ENCODE measurements at places on chromosomes 1 and 21. TPM values are rescaled to one million over a fixed set of nuclear protein-coding genes. Genes with fewer than 3 reads are reported as not detected.

GRCh38 chr1:116545359-116545705, 25.5 kb downstream of the CD58 start:
- no peak for DNase-seq

Gene TPTE
- not detected for total RNA-seq

DNA sequence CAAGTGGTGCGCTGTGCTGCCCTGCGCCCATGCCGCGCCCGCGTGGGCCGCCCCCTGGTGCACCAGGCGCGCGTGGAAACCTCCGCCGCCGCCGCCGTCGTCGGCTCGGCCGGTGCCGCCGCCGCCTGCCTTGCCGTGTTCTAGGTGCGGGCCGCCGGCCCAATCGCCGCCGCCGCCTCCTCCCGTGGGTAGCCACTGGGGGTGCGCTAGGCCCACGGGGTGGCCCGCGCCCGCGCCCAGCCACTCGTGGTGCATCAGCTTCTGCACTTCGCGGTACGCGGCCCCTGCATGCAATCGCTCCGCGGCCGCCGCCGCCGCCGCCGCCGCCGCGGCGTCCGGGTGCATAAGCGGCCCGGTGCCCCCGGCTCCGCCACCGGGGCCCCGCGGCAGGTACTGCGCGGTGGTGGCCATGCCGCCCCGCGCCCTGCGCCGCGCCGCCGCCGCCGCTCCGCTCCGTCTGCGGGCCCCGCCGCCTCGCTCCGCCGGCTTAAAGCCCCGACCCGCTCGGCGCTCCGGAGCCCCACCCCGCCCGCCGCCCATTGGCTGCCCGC, at the start of gene POU3F1:
POU3F1 (minus strand) TSS at position 461 of the 551 bp plus-strand sequence; CDS start at position 411, 50 bp downstream.
- no peak for DNase-seq

DNA sequence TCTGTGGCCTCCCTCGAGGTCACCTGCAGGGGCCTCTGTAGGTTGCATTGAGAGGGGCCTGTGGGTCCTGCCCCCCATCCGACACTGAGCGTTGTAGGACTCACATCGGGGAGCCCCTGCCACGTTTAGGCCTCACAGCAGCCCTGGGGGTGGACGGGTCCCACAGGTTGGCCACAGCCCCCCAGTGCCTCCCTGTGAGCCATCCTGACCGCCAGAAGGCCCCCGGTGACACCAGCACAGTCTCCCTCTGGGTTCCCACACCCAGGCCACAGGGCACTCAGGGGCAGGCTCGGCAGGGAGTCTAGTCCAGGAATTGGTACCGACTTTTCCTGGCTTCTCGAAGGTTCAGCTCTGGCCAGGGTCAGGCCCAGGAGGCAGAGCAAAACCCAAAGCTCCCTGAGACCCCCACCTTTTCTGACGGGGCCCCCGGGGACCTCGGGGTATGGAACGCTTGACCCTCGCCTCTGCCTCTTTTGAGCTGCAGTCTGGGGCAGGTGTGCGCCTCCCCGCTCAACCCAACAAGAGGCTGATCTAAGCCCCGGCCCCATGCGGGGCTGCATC, 13.9 kb upstream of the POFUT2 start:
- no peak for DNase-seq

GRCh38 chr1:198096390-198096789, 60.4 kb upstream of the NEK7 start:
- no peak for DNase-seq

DNA sequence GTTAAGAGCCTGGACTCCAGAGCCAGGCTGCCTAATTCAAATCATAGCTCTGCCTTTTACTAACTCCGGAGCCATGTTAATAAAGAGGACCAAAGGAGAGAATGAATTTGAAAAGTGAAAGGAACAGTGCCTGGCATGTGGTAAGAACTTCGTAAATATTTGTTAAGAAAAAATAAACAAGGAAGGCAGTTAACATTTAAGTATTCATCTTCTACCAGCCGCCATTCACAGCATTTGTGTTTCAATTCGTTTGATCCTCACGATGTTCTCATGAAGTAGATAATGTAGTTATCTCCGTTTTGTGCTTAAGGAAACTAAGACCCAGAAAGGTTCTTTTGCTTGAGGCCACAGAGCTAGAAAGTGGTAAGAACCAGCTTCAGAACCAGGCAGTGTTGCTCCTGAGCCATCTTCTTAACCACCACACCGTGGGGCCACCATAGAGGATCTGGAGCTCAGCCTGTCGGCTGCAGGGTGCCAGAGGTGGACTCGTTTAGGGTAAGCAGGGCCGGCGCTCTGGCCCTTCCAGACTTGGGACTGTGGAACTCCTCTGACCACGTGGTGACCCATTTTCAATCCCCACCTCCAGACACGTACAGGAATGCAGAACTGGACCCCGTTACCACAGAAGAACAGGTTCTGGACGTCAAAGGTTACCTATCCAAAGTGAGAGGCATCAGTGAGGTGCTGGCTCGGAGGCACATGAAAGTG, 11.9 kb downstream of the MFN2 start:
- DNase-seq = no peak

- DNase-seq = no peak
Measured at GRCh38 chr21:45480701-45481500, 61.3 kb downstream of the SLC19A1 start.

DNA sequence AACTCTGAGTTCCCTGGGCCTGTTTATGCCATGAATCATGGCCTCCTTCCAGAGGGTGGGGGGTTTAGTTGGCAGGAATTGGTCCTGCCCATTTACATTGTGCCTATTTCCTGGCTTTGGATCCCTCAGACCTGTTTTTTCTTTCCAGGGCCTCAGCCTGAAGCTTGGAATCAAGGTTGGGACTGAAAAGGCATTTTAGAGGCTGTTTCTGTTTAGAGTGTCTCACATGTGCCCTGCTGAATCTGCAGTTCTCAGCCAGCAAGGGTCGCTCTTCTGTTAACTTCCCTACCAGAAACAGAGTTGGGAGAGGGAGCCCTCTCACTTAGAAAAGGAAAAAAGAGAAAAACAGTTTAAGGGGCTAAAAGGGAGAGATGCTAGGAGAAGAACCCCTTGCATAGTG, 191.1 kb downstream of the PTPRC start:
- no peak for DNase-seq

Gene DNASE2B
- not detected for total RNA-seq

- no peak for DNase-seq
Measured at GRCh38 chr1:198986036-198986435, 347.2 kb downstream of the PTPRC start.

GRCh38 chr1:31300193-31300592, 3.4 kb downstream of the ZCCHC17 start:
- DNase-seq = no peak

DNA sequence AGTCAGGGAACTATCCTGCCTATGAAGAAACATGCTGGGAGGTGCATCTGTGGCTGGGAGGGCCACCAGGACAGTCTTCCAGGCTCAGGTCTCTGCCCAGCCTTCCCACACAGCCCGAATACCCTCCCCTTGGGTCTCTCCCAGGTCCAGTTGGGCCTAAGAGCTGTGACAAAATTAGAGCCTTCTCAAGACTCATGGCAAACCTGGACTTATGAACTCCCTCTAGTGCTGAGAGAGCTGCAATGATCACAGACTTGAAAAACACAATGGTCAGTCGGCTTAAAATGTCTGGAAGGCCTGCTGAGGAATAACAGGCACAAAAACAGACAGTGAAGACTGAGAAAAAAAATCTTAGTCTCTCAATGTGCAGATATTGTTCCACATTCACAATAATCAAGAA, 325.1 kb downstream of the BRINP2 start:
- DNase-seq = no peak

Gene NFIA
- 163 TPM for total RNA-seq

Gene ELAPOR1
- total RNA-seq = 0.86 TPM

GRCh38 chr1:181175356-181175910, 86.9 kb downstream of the IER5 start:
- no peak for DNase-seq

GRCh38 chr1:31793586-31794285, 22.1 kb downstream of the SPOCD1 start:
- DNase-seq = peak; percentile 2

Gene FCGR1A
- total RNA-seq = not detected

Gene CACNA1S
- 0.05 TPM for total RNA-seq

DNA sequence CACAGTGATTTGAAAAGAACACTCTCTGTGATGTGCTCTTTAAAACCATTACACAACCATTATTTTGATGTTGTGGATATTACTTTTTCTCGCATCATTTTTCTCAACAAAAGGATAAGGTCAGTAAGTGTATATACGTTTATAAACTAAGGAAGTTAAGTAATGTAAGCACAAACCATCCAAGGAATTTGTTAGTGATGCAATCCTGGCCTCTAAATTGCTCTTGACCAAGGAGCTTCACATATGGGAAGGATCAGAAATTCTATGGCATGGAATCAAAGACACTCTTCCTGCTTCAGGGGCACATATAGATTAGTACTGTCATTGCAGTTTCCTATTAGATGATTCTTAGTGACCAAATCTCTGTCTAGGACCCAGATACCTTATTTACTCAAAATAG, 3.6 kb upstream of the PPP2R5A start:
- no peak for DNase-seq

GRCh38 chr1:54335011-54335754, 71.0 kb downstream of the SSBP3 start:
- DNase-seq = no peak

Gene XPR1
- total RNA-seq = 36.3 TPM

Gene C1orf185
- not detected for total RNA-seq

DNA sequence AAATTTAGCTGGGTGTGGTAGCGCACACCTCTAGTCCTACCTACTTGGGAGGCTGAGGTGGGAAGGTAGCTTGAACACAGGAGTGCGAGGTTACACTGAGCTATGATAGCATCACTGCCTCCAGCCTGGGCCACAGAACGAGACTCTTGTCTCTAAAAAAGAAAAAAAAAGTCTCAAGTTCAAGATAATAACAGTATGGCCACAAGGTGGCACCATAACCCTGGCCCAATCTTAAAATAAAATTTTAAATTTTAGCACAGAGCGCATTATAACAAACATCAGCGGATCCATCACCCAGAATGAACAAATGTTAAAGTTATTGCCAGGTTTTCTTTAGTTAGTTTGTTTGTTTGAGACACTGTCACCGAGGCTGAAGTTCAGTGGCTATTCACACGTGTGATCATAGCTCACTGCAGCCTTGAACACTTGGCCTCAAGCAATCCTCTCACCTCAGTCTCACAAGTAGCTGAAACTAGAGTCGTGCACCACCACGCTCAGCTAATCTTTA, 2.9 kb upstream of the HTR6 start:
- DNase-seq = no peak

Gene LCE2C
- total RNA-seq = not detected

- DNase-seq = no peak
Measured at GRCh38 chr1:172809750-172810149, 150.8 kb downstream of the FASLG start.

DNA sequence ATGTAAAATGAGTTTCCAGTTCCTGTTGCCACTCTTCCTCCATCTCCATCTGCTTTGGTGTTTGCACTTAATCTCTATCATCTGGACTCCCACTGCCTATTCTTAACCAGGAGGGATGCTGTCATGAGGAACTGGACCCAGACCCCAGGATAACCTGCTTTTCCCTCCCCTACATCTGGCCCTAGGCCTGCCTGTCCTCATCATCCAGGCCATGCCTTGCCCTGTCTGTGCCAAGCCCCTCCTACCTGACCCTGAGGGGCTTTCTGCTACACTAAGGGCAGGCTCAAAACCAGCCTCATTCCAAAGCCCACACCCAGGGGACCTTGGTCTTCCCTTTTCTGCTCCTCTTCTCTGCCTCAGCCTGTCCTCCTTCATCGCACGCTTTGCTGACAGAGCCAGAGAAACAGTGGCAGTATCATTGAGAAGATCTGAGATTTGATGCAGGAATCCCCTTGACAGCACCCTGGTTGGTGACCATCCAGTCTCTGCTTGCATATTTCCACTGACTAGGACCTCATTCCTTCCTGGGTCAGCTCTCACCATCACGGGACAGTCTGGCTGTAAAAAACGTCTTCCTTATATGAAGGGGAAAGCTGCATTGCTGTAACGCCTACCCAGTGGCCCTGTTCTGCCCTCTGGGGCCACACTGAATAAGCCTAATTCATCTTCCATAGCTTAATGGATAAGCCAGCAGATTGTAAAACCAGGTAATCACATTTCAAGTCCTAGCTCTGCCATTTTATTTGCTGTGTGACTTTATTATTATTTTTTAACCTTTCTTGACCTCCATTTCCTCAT, 38.8 kb downstream of the PLXNA2 start:
- no peak for DNase-seq

Gene KIF26B
- 63.3 TPM for total RNA-seq

Gene NHLH1
- 0.32 TPM for total RNA-seq

Gene CATSPERE
- 2.2 TPM for total RNA-seq

- DNase-seq = peak; percentile 80
Measured at GRCh38 chr21:41678924-41679318, 87.9 kb downstream of the RIPK4 start.

Gene PRCC
- total RNA-seq = 93.9 TPM

- DNase-seq = no peak
Measured at GRCh38 chr1:84603223-84603622, 29.0 kb upstream of the CTBS start.

Gene APOBEC4
- not detected for total RNA-seq

Gene LYPD8
- not detected for total RNA-seq

Gene MR1
- 5.5 TPM for total RNA-seq

Gene PRRX1
- 8.9 TPM for total RNA-seq

DNA sequence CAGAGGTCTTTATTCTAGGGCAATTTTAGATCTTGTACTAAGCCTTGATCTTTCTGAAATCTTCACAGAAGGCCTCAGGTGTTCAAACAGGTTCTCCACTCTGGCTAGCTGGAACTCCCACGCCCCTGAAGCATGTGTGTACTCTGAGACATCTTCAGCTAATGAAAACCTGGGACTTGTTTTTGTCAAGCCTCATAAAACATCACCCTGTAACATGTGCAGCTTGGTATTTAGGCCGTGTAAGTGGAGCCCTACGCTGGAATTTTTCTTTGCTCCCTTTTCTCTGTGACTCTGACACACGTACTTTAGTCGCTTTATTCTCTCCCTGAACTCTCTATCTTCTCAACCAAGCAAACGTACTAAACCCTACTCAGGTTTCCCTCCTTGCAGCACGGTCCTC, 701.9 kb upstream of the ZP4 start:
- no peak for DNase-seq

Gene OR2M3
- total RNA-seq = not detected

Gene IPO13
- total RNA-seq = 21.8 TPM

DNA sequence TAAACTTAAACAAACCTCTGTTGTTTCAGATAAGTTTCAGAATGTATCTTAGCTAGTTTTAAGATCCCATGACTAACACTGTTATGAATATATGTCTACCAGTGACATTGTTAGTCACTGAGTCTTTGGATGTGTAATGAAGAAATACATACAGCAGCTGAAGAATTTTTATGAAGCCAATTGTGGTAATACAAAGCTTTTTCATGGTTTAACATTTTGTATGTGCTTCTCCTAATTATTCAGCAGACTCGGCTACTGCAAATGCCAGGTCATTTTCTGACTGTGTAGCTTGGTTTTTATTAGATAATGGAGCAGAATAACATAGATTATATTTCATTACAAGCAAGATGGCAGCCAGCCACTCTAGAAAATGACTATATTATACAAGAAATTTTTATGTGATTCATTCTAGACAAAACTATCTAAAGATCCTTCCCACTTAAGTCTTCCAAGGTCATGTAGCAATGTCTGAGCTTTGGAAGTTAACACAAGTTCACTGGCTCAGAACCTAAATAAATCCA, 147.8 kb downstream of the TNFSF18 start:
- DNase-seq = no peak

GRCh38 chr1:225517697-225518096, 89.9 kb upstream of the LBR start:
- DNase-seq = no peak

Gene OR1C1
- total RNA-seq = not detected

Gene NEGR1
- total RNA-seq = 2.4 TPM
